ENCODE measurements at places on chromosomes 1 and 21.

DNA sequence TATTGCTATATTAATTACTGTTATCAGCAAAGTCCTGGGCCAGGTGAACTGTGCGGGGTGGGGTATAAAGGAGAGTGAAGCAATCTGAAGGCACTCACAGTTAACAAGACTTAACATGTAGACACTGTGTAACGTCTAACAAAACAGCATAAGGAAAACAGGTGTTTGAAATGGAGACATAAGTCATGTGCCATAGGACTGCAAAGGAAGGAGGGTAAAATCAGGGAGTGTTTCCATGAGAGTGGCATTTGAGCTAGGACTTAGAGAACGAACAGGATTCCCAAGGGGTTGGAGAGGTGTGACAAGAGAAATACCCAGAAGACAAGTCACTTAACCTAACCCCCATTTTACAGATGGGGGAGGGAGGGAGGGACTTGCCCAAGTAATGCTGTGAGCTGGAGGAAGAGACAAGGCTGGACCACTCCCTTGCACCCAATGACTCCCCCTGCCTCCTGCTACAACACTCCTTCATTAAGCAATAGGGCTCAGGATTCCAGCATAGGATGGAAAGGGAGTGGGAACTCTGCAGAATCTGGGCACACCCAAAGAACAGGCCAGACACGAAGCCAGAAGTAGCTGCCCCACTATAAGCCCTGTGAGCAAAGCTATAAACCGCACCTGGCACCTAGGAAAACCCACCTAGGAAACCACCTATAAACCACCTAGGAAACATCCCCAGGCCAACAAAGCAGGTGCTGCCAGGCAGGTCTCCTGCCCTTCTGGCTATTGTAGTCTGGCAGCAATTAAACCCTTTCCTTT is 6.6 kb downstream of the PEF1 start:
- no peak for DNase-seq

DNA sequence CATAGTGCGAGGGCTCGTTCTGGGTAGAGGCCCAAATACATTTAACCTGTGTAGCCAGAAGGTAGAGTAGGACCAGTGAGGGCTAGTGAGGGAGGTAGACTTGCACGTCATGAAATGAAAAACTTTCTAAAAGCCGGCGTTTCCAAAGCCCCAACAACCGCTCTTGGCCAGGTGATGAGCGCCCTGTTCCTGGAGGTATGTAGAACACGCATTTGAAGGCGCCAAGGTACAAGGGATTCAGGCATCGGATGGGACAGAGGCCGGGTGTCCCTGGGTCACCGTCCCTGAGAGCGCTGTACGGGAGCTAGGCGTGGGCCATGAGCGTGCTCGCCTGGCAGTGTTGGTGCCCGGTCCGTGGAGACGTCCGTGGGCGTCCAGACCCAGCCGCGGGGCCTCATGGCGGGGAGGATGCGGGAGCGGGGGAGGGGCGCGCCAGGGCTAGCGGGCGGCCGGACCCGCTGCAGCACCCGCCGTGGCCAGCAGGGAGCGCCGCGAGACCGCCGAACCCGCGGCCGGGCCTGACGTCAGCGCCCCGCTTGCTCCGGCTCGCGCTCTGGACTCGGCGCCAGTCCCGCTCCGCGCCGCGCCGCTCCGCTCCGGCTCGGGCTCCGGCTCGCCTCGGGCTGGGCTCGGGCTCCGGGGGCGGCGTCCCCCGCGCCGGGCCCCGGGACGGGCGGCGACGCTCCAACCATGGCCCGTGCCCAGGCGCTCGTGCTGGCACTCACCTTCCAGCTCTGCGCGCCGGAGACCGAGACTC is at the start of gene PTPRU:
Gene PTPRU, plus strand, starts transcription at position 568 of the 757 bp plus-strand sequence. Its CDS starts 123 bp downstream, at position 691.
- peak; percentile 87 for DNase-seq

- no peak for DNase-seq
Observed at GRCh38 chr1:200659269-200659668, 10.4 kb downstream of the DDX59 start.

DNA sequence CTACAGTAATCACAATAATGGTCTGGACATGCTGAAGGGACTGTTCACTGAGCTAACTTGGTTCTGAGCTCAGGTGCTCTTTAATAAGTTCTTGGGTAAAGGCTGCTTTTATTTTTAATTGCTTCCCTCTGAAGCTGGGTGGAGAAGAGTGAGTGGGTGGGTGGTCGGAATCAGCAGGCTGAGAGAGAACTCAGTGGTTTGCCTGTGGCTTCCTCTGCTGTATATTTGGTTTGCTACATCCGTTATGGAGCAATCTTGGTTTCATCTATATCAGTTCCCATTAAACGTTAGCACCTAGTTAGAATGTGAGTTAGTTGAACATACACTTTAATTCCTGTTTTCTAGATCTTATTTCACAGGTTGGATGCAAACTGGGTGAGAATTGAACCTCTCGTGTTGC is 23.3 kb downstream of the CNIH4 start:
- DNase-seq, result no peak

DNA sequence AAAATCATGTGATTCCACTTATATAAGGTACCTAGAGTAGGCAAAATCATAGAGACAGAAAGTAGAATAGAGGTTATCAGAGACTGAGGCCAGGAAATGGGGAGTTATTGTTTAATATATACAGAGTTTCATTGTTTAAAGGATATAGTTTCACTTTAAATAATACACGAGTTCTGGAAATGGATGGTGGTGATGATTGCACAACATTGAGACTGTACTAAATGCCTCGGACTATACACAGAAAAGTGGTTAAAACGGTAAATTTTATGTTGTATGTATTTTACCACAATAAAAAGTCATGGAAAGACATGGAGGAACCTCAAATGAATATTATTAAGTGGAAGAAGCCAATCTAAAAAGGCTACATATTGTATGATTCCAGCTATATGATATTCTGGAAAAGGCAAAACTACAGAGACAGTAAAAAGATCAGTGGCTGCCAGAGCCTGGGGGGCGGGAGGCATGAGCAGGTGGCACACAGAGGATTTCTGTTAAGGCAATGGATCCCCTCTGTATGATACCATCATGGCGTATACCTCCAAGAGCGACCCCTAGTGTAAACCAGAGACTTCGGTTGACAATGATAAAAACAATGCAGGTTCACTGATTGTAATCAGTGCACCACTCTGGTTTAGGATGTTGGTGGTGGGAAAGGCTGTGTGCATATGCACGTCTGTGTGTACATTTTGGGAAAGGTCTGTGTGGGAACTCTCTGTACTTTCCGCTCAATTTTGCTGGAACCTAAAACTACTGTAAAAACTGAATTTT is 7.5 kb downstream of the C1orf198 start:
- no peak for DNase-seq

DNA sequence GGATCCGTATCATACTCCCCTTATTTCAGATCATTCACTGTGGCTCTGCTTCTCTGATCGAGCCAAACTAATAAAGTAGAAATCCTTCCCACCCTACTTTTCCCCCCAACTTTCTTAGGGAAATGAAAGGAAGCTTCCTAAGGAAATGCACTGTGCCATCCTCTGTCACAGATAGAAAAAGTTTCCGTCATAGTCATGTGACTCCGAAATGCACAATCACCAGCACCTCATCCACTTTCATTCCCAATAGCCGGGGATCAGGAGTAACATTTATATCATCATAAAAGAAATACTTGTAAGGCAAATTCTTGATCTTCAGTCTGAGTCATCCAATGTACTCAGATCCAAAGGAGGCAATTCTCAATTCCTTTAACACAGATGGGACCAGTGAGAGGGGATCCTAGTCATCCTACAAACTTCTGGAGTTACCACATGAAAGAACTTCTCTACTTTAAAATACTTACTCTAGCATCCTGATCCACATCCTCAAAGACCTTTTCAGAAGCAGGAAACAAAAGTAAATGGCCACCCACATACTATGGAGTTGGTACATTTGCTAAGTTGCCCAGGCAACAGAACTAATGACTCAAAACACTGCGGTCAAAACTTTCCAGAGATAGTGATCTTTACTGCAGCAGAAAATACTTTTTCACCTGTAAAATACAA is 97.8 kb upstream of the ZC3H11B start:
- DNase-seq, result no peak

DNA sequence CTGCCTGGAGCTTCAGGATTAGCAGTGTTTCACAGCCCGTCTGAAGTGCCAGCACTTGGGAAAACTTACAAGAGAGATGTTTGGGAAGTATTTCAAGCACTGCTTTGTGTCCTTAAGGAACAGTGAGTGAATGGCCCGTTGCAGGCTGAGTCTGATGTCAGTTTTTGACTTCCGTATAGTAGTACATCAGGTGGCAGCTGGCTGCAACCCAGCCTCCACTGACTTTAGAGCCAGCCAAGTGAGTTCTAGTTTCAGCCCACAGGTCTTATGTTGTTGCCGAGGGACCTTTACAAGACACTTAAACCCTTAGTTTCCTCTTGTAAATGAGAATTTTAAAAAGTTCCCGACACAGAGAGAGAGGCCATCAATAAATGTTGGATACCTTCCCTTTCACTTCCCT is 35.0 kb downstream of the UCK2 start:
- DNase-seq, result no peak

- DNase-seq, result no peak
Observed at GRCh38 chr1:193013707-193014106, 45.5 kb downstream of the UCHL5 start.

- DNase-seq, result no peak
Observed at GRCh38 chr1:76862447-76862846, 4.8 kb upstream of the ST6GALNAC5 start.

DNA sequence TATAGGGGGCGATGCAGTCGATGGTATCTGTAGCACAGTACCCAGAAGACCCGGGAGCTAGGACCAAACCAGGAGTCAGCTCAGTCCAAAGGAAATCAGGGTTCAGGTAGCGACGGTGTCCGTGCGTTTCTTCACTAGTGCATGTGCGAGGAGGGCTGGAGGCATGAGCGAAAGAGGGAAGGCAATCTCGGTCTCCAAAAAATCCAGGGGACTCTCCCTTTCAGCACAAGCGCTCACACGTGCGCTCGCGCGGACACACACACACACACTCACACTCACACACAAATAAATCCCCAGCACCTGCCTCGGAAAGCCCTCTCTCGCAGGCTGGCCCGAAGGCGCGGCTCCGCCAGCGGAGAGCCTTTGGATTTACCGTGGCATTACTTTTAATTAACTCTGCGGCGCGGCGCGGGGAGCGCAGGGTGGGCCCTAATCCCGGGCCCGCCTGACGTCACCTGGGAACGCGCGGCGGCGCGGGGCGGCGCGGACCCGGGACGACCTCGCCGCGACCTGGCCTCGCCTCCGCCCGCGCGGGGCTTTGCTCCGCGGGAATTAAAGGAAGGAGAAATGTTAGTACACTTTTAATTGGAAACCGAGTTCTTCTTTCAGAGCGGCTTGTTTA is 121.2 kb downstream of the LMX1A start:
- DNase-seq, result no peak

DNA sequence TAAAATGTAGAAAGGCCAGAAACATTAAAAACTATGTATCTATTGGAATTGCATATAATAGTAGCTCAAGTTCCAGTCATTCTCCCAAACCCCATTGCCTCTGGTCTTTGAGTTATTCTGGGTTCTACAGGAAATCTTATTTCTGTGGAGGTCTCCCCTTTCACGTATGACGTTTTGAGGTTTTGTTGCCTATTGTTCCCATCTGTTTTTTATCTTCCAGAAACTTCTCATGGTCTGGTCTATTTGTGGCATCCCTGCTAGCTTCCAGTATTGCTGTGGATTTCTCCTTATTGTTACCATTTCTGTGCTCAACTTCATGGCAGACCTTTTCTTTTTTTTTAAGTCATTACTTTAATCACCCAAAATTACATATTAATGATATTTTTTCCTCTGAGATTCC is 43.3 kb downstream of the DTL start:
- DNase-seq, result no peak

DNA sequence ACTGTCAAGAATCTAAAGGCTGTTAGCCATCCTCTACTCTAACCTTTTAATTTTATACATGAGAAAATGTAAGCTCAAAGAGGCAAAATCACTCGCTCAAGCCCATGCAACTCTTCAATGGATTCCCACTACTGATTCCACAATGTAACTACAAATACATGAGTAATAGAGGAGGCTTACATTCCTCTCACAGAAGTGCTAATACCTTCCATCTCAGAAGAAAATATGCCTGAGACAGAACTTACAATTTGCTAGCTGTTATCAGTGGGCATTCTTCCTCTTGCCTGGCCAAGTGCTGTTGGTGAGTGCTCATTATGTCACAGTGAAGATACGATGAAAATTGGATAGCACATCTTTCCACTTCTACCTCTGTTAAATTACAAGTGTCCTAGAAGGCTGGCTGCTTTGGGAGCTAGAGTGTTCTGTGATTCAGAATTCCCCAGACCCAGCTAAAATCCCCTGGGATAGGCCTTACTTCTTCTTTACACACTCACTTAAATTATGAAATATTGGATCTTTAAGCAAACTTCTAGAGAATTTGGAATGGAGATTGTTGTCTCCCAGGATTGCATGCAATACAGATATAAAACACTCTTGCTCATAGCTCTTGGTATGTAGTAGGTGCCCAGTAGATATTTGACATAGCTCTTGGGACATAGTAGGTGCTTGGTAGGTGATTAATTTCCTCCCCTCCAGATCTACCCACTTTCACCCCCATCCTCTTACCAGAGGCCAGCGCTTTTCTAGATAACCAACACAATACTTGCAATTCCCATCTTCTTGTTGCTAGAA is 24.1 kb downstream of the BCL9 start:
- no peak for DNase-seq

GRCh38 chr1:37233606-37234005 is 199.3 kb upstream of the GRIK3 start:
- DNase-seq, result no peak

DNA sequence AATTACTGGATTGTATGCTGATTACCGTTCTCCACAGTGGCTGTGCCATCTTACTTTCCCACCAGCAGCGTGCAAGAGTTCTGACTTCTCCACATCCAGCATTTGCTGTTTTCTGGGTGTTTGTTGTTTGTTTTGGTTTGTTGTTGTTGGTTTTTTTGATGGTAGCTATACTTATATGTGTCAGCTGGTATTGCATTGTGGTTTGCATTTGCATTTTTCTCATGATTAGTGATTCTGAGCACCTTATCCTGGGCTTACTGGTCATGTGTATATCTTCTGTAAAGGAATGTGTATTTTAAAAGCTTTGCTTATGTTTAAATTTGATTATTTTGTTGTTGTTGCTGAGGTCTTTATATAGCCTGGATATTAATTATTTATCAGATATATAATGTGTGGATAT is 66.9 kb upstream of the MAP1LC3C start:
- DNase-seq, result no peak

DNA sequence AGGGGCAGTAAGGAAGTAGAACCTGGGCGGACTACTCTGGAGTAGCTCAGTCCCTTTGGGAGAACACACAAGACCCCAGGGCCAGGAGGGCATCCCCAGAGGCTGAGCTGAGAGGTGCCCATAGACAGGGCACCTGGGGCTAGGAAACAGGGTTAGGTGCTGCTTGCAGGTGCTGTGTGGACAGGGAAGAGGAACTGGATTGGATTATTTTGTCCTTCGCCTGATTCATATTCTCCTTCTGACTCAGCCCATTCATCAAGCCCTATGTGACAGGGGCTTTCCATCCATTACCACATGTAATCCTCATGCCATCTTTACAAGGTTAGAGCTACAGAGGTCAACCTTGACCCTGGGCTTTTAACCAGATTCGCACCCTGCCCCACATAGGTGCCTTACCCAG is 183.9 kb downstream of the C1orf94 start:
- DNase-seq, result no peak
